Hepatic stellate cell (primary cell): ENCODE measurements at places on chromosomes 7 and 10.

DNA sequence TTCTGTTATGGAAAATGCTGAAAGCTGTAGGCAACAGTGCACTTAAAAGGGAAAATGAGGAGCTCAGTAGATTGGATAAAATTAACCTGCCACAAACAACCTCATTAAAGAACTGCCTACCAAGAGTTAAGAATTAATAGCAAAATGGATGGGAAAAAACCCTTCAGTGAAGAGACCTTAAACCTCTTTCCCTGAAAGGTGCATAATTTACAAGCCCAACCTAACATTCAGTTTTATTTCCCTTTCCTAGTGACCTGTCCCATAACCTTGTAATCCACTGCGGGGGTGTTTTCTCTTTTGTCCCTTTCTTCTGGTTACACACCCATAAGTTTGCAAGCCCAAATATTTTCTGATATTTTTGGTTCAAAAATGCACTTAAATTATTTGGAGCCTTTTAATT, 21.9 kb downstream of the SKIDA1 start:
- DNase-seq = no peak

DNA sequence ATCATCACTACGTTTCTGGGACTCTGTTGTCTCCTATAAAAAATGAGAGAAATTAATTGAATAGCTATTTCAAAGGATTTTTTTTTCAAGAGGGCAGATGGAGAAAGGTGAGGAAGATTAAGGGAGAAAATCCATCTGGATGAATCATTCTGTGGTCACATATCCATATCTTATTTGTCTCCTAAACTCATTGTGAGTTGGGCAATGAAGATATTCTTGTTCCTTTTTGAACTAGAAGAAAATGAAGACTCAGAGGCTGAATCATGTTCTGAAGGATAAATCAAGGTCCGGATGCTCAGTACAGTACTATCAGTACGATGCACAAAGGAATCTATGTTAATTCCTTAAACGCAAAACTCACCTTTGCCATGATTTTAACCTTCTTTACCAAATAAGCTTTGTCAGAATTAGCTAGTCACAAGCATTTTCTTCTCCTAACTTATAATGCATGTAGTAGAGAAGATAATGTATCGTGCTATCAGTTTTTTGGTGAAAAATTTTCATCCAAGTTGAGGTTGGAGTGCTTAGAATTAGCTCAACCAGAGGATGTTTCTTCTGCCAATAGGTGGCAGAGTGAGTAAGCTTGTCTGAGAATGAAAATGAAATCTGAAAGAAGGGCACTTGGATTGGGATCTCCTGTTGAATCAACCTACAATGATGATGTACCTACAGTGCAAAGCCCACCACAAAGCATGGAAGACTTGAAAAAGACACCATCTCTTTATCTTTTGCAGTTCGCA, 446.9 kb downstream of the KIF20B start:
- DNase-seq = peak; percentile 7

DNA sequence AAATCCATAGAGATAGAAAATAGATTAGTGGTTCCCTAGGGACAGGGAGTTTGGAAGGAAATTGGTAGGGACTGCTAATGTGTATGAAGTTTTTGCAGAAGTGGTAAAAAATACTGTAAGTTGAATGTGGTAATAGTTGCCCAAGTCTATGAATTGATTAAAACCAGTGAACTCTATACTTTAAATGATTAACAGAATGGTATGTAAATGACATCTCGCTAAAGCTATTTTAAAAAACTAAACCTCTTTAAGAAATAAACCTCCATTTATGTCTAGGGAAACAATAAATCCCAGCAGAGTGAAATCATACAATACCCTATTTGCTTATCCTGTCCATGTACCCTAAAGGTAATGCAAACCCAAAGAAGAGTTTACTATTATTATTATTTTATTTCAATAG, 61.4 kb downstream of the IPMK start:
- DNase-seq = no peak

DNA sequence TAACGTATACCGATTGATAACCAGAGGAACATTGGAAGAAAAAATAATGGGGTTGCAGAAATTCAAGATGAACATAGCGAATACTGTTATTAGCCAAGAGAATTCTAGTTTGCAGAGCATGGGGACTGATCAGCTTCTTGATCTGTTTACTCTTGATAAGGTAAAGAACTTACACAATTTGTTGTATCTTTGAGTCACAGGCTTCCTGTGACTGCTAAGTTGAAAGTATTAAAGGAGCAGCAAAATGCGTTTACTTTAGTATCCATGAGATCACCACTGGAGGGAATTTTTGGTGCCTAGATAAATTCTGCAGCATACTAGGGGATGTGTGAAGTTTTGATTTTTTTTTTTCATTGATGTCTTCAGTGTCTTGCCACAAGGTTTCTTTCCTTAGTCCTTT, 103.6 kb downstream of the BTAF1 start:
- DNase-seq = no peak

GRCh38 chr7:35424869-35425495, 171.1 kb upstream of the TBX20 start:
- DNase-seq = peak; percentile 52

DNA sequence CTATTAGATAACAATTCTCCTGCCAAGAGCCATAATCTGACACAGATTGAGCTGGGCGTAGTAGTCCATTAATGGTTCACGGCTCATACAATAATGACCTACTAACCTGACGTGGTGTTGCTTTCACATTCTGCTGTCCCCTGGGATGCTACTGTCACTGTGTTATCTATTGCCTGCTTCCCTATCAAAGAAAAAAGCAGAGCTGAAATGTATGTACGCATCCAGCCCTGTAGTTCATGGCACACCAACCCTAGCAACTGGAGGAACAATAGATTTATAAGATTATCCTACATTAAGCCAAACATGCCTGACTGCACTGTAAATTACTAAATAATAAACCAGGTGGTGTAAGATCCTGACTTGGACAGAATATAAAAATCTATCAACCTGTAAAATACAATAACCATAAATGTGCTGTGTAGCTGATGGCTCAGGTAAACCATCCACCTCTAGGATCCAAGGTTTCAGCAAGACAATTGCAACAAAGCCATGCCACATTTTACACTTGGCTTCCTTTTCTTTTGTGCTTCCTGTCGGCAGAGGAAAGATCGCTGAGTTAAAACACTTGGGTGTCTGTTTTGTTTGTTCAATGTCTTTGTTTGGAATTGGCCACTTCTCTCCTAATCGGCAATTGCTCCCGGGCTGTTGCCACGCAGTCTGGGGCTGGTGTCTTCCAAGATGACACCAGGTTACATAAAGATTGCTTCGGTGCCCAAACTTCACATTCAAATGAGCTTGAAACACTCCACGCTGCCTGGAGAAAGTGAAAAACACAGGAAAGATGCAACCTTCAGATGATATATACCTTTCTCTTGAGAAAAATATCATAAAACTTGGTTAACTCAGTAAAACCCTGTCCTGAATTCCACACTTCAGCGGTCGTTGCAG, 143.9 kb upstream of the MGMT start:
- no peak for DNase-seq

- no peak for DNase-seq
Measured at GRCh38 chr7:39212876-39213275, 235.2 kb downstream of the POU6F2 start.

DNA sequence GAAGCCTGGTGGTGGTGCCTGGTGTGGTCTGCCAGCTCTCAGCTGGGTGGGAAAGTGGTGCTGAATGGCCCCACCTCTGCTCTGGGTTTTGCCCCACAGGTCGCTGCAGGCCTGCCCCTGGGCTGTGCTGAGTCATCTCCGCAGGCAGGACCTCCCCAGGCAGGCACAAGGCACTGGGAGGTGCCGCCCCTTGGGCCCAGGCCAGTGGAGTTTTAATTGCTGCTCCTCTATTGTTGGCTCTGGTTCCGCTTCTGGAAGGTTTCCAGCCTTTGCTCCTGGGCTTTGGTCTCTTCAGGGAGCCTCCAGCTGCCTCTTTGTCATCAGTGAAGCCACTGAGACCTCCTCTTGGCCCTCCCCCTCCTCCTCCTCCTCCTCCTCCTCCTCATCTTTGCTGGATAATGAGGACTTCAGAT, 180.3 kb upstream of the GRB10 start:
- DNase-seq = no peak

DNA sequence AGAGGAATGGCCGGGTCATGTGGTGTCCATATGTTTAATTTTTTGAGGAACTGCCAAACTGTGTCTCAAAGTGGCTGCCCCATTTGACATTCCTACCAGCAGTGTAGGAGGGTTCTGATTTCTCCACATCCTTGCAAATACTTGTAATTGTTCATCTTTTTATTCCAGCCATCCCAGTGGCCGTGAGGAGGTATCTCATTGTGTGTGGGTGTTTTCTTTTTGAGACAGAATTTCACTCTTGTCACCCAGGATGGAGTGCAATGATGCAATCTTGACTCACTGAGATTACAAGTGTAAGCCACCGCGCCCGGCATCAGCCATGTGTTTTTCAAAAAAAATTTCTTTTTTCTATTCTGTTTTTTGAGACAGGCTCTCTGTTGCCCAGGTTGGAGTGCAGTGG, 38.7 kb upstream of the DLG5 start:
- peak; percentile 29 for DNase-seq

- no peak for DNase-seq
Measured at GRCh38 chr10:126518218-126519080, 130.2 kb upstream of the ADAM12 start.

- DNase-seq = no peak
Measured at GRCh38 chr10:16234916-16235315, 201.9 kb upstream of the PTER start.

DNA sequence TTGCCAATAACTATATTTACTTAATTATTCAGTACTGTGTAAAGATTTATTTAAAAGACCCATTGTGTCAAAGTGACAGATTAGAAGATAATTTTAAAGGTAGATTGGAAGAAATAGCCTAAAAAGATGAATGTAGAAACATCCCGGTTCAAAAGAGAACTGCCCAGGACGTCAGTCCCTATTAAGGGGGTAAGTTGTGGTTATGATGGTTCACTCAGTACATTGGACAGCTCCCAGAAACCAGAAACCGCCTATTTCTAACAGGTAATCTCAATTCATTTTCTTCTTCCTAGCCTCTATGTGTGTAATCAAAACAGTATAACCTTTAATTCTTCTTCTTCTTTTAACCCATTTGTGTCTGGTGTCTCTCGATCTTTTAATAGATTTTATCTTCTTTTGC, 1.5 kb upstream of the FERD3L start:
- DNase-seq = peak; percentile 6

GRCh38 chr10:13184730-13185514, 23.6 kb downstream of the MCM10 start:
- DNase-seq = no peak

DNA sequence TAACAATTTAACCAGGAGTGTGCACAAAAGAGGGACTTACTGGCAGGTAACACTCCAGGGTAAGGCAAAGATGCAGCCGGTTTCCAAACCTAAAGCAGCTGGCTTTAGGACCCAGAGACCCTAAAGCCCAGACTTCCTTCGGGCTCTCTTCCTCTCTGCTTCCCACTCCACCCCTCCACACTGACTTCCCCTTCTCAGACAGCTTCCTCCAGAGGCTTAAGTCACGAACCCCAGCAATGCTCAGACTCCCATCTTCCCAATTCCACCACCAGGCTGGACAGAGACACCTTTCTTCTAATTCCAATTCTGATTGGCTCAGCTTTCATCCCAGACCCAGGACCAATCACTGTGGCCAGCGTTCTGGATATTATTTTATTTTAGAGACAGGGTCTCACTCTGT, 24.8 kb downstream of the STYXL1 start:
- no peak for DNase-seq

DNA sequence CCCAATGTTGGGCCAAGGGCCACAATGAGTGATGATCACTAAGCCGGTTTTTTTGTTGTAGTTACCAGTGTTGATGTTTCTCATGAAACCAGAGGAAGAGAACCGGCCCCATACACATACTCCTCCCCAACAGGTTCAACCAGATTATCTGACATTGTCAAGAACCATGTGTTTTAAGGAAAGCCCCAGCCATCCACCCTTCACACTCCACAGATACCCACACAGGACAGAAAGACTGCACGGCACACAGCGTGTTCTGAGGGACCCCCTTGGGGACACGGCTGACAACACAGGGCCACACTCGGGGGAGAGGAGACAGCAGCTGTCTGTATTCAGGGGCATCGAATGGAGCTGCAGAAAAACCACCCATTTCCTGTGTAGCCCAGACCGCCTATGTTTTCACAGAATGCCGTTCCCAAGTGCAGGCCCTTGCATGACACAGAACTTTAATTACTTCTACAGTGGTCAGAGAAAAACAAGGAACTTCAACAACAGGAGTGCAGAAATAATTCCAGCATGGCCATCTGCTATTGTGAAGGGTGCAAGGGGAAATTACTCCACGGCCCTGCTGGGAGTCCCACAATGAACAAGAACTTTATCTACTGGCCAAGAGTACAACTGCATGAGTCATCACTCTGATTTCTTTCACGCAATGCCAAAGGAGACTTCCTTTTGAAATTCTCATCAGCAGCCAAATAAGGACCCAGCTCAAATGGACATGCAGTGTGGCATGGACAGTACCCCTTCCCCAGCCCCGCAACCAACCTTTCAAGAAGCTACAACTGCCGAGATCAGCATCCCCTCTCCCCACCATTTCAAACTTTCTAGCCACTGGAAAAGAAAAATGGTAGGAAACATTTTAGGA, 2.3 kb downstream of the KLF6 start:
- DNase-seq = peak; percentile 74

- peak; percentile 86 for DNase-seq
Measured at GRCh38 chr10:13633689-13634088, 46.9 kb downstream of the PRPF18 start.

GRCh38 chr7:40570223-40570622, 435.4 kb downstream of the SUGCT start:
- no peak for DNase-seq

- no peak for DNase-seq
Measured at GRCh38 chr10:71299071-71299785, 19.8 kb upstream of the SLC29A3 start.

GRCh38 chr7:33888166-33888565, 17.2 kb upstream of the BMPER start:
- no peak for DNase-seq

- DNase-seq = no peak
Measured at GRCh38 chr7:26861050-26861449, 3.3 kb downstream of the SKAP2 start.

DNA sequence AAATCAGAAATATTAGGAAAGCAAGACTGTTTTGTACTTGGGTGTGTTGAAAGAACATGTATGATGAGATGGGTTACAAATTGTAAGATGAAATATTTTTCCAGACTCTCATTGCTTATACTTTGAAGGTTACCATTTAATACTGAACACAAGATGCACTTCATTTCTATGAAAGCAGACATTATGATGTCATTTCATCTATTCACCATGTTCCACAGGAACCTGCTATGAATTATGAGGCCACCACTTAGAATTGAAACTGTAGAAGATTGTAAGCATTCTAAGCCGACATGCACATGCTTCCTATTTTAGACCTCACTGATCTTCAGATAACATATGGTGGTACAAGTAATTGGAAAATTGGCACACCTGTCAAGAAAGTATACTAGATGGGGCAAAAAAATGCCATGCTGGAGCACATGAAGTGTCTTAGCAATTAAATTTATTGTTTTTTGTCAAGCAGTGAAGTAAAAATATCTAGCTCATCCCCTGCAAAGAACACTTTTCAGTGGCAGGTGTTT, 195.0 kb downstream of the PHF14 start:
- no peak for DNase-seq
